ENCODE measurements at places on chromosomes 6 and 20. TPM values are rescaled to one million over a fixed set of nuclear protein-coding genes. Genes with fewer than 3 reads are reported as not detected.
A peak's percentile ranks its signal among the peaks of the same experiment; 100 is the strongest.

DNA sequence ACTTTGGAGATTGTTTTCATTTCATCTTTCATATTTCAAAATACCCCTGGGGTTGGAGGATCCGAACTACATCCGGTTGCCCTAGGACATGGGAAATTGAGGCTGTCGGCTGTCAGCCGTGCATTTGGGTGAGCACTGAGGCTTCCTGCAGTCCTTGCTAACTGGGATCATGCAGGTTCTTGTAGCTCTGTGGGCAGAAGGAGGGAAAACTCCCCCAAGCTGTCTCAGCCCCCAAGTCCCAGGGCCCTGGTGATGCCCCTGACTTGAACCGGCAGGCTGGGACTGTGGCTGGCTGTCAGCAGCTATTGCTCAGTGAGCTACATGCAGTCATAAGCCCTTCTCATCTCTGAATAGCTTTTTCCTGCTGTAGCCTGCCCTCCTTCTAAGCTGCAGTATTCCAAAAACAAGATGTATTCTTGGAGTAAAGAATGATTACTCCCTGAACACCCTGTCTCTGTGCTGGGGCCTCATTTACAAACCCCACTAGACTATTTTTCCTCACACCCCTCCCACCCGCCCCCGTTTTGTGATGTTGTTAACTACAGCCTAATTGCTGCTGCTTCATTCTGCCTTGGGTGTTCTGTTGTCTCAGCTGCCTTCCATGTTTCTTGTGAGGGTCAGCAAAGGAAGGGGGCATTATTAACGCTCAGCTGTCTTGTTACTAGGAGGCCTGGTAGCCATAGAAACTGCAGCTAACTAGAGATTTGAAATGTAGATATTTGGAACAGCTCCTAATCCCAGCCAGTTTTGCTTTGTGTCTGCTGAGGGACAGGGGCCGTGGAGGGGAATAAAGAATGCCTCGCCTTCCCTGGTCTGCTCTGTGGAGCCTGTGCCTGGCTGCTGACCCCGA lies 18.1 kb downstream of the MTRES1 start:
- no peak overlapping the region for H3K27ac ChIP-seq
- H3K4me3 ChIP-seq = no peak overlapping the region
- no peak for DNase-seq
- no peaks in the 10 kb centered on the region for H3K27me3 ChIP-seq
- no peaks in the 10 kb centered on the region for H3K4me1 ChIP-seq

- no peaks in the 10 kb centered on the region for H3K27me3 ChIP-seq
- H3K4me1 ChIP-seq = no peaks in the 10 kb centered on the region
Measured at GRCh38 chr6:68876792-68877493, 241.9 kb downstream of the ADGRB3 start.

DNA sequence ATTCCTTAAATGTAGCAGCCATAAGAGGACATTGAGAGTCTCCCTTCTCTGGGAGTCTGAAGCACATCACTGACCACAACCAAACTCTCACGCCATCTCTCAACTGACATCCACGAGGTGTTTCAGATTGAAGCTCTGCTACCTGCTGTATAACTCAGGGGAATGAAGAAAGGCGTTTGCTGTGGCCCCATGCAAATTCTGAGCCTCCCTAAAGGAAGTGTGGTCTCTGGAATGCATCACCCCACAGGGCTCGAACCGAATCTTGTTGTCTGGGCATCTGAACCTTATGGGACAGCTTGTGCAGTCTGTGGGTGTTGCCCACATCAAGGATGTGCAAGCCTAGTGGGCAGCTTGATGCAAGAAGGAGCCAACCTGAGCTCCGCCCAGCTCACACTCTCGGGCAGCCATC lies 10.9 kb downstream of the PMEPA1 start:
- H3K27me3 ChIP-seq = peaks cover 8% of the 10 kb centered on the region
- no peaks in the 10 kb centered on the region for H3K36me3 ChIP-seq
- peak overlapping the region; percentile 61 for H3K27ac ChIP-seq
- H3K4me3 ChIP-seq = no peak overlapping the region

GRCh38 chr6:68947721-68948120 lies 312.6 kb downstream of the ADGRB3 start:
- H3K27me3 ChIP-seq = no peaks in the 10 kb centered on the region
- no peaks in the 10 kb centered on the region for H3K4me1 ChIP-seq
- no peak for DNase-seq
- no peak overlapping the region for H3K27ac ChIP-seq

The SNAI1 gene
- total RNA-seq = not detected
